ENCODE measurements at places on chromosomes 6 and 20.

- DNase-seq: no peak
Observed at GRCh38 chr6:7185561-7185960, 77.8 kb downstream of the RREB1 start.

- DNase-seq: no peak
Observed at GRCh38 chr6:154842833-154843232, 109.6 kb downstream of the SCAF8 start.

DNA sequence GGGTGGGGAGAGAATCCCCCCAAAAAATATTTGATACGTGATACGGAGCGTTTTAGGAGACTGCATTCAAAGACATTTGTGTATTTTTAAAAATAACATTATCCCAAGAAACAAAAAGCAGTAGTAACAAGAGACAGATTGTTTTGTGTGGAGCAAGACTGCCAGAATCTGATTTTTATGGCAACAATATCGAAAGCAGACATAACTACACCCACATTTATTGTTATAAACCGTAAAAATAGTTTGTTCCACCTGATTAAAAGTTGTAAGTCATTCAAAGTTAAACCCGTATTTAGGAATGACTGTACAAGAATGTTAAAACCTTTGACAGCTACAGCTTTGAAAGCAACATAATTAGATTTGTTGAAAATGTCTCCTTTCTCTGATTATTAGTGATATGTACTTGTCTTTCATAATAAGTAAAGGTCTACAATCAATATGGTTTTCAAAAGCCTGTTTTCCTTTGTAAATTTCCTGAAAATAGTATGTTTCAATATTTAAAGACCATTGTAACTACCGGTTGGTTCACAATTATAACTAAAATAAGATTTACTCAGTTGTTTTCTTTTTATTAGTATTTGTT, 2.7 kb downstream of the EYA4 start:
- no peak for DNase-seq

GRCh38 chr6:62057300-62057699, 228.7 kb downstream of the KHDRBS2 start:
- no peak for DNase-seq

DNA sequence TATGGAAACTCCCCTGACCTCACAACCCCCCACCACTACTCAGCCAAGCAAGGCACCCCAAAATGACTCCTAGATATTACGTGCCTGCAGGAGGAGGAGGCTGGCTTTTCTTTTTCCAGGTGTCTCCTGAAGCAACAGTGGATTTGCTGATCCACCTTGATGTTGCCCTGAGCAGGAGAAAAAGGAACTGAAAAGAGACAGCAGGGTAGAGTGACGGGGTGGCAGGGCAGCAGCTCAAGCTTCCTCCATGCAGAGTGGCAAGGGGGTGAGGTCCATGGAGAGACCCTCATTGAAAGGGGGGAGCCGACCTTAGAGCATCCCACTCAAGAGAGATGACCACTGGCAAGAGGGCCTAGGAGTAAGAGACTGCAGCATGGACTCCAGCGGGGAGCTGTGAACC, 112.0 kb upstream of the SIRPA start:
- DNase-seq: no peak

DNA sequence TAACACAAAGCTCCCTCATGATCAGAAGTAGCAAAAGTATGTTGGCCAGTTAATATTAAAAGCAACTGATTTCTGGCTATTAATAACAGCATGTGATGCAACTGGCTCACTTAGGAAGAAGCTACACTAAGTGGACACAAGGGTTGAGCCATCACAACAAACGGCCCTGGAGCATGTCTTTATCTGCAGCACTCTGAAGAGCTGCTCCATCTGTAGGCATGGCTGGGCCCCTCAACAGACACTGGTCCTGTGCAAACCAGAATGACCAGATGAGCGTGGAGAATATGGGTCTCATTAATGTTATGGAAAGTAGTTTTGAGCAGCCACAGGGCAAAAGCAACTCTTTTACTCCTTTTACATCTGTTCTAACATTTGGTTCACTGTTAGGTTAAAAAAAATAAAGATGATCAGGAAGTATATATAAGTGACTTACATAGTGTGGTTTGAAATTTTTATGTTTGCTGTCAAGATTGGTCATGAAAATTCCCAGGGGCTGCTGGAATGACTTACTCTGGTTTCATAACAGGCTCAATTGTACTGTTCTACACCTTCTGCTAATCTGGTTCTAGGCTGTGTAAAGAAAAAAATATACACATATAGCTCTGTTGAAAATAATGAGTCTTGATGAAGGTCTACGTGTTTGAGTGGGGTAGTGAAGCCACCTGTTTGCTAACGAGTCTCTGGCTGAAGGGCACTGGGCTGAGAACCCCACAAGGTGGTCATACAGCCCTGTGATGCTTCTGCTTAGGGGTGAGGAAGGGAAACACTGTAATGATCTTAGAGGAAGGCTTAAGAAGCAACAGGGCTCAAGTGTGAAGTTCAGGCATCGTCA, 58.1 kb downstream of the INSM1 start:
- no peak for DNase-seq

- DNase-seq: no peak
Observed at GRCh38 chr6:154381548-154381947, 24.9 kb upstream of the IPCEF1 start.

DNA sequence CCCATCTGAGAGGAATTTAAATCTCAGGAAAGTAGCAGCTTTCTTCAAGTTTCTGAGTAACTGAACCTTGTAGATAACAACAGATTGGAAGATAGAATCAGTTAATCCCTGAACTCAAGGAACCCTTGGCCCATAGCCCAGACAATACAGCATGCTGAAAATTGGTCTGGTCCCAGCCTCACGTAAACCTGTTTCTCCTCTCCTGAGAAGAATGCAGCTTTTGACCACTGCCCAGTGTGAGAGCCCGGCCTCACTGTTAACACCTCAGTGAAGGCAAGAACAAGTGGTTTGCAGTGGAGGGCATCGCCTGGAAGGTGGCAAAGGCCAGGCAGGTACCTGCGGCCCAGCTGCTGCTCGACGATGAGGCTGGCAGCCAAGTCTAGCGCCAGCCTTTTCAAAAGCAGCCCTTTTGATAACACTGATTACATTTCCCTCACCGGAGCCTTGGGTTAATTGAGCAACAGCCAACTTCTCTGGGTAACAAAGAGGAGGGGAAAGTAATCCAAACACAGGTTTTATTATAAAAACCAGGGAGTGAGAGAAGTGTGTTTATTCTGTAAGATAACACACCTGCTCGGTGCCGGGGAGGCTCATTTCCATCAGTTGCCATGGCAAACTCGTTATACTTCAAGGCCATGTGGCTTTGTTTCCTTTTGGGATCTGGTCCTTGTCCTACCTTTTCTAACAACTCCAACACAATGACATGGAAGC, 54.0 kb downstream of the TRAF3IP2 start:
- no peak for DNase-seq

DNA sequence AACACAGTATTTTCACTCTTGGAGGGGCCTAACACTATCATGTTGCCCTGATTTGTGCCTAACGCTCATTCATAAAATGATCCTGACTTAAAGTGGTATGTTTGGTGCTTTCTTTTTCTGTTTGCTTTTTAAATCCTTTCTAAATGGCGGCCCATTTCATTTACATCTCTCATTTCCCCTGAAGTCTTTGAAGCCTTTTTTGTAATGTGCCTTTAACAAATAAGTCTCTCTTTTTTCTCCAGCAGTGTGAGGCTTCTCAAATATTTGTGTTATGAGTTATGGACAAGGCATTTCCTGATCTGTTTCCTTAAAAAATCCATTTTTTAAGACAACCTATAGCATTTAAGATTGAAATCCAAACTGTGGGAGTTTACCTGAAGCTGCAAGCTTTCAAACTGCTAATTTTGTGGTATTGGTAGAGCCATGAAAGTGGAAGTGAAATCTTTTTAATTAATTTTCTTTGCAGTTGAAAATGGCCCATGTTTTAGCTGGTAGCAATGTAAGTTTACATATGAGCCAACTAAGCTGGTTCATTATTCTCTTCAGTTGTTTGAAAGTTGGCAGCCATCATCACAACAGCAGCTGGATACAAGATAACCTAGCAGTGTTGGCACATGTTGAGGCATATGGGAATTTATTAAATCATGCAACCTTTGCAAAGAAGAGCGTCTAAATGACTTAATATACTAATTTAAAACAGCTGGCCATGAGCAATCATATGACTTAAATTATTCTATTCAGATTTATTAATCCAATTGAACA, 469.7 kb downstream of the CDKAL1 start:
- DNase-seq: no peak

- no peak for DNase-seq
Observed at GRCh38 chr20:56797023-56797422, 167.9 kb downstream of the TFAP2C start.

DNA sequence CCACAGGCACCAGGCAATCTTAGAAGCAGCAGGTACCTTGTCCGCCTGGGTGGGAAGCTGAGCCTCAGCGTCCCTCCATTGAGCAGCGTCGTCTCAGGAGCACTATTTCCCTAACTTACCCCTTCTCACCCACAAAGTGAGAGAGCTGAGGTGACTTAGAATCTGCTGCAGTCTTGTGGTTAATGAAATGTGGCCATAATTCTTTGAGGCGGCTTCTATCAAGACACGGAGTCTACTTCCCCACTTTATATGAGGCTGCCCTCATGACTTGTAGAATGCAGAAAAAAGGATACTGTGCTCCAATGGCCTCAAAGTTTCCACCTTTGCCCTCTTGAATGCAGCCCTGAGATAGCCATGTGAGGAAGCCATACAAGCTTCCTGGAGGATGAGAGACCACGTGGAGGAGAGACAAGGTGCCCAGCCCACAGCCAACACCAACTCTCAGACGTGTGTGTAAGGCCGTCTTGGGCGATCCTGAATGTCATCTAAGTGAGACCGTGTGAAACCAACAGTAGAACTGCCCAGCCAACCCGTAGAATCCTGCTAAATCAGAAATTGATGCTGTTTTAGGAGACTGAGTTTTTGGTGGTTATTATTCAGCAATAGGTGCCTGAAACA, 9.1 kb upstream of the TAGAP start:
- no peak for DNase-seq

- no peak for DNase-seq
Observed at GRCh38 chr6:142848156-142848555, 96.8 kb downstream of the HIVEP2 start.

DNA sequence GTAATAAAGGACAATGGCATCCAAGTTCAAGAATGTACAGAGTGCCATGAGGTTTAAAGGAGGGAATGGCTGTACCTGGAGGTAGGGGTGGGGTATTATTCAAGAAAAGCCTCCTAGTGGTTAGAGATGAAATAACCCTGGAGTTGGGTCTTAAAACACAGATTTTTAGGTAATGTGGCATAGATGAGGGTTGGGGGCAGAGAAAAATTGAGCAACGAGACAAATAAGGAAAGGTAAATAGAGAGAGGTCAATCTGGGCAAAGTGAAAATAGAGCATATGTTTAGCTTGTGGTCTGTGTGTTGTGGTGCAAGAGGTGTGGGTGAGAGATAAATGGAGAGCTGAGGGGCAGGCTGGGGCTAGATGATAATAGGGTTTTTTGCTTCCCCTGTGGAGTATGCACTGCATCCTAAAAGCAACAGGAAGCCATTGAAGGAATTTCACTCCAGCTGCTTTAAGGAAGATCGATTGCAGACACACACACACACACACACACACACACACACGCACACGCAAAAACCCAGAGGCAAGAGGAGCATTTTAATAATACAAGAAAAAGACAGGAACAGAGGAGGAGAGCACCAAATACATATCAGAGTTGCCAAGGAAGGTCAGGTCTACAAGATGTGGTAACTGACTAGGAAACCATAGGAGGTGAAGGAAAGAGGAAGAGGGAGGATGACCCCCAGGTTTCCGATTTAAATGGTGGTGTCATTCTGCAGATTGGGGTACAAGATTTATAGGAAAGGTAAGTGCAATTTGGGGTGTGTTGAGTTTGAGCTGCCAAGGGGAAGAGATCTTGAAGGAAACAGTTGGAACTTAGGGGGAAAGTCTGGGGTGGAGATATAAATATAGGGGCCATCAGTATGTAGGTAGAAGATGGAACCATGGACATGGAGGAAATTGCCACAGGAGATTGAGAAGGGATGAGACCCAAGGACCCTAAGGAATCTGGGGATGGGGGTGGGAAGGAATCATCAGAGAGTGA, 31.3 kb upstream of the ADGRF1 start:
- no peak for DNase-seq

Measured in activated T-helper 1 cell treated with Interleukin-2 at 50 U/mL for 16 hours (primary cell).